ENCODE measurements at places on chromosomes 5 and 9.

- DNase-seq: no peak
Measured at GRCh38 chr5:9251379-9251980, 294.4 kb downstream of the SEMA5A start.

DNA sequence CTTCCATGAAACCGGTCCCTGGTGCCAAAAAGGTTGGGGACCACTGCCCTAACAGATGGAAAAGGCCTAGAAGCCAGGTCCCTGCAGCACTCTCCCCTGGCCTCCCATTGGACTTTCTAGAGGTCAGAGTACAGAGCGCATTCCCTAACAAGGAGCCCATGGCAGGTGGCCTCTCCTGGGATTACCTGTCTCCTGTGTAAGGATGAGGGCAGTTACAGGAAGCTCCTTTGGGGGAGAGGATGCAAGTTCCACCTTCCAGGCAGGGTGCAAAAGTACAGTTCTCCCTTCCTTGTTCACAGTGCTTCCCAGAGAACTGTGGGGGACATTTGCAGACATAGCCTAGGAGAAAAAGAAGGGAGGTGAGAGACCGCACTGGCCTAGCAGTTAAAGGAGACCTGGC, 62.4 kb downstream of the SLC36A1 start:
- DNase-seq: no peak

DNA sequence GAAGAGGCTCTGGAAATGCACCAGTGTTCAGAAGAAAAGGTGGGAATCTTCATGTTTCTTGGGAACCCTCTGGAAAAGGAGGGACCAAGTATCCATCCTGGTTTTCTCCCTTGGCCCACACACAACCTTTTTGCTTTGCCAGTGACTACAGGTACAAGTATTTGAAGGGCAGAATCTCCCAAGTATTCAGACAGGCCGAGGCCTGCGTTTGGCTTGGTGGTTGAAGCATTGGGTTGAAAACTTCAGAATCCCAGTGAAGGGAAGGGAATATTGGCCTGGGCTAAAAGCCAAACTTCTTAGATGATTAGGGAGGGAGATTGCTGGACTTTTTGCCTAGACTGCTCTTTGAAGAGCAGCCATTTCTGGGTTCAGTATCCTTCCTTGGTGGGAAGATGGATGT, 71.9 kb downstream of the UBAP1 start:
- no peak for DNase-seq

- DNase-seq: no peak
Measured at GRCh38 chr5:7426284-7426683, 30.3 kb downstream of the ADCY2 start.

- no peak for DNase-seq
Measured at GRCh38 chr9:8887369-8887768, 1087.8 kb upstream of the DMAC1 start.

DNA sequence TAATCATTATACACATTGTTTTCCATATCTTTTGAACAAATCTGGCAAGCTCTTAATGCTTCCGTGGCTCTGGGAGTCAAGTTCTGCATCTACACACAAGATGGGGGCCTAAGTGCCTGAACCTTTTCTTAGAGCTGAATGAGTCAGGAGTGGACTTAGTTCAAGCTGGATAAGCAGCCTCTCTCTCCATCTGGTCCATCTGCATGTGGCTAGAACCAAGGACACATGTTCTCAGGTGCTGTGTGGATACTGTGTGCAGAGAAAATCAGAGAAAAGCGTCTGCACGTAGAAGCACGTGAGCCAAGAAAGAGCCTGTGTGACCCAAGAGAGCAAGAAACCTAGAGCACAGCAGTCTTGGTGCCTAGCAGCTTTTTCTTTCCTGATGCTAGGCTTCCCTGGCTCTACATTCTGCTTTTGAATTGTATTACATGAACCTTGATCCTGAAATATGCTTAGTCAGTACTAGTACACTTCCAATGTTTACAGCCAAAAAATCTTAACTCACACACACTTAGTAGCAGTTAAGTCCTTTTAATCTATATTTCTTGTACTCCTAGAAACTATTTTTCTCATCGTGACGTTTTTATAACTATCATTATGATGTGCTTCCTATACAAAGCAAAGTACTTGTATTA, 1798.9 kb downstream of the MAT2B start:
- DNase-seq: no peak

- DNase-seq: no peak
Measured at GRCh38 chr9:88184976-88185375, 46.7 kb upstream of the SPATA31C2 start.

DNA sequence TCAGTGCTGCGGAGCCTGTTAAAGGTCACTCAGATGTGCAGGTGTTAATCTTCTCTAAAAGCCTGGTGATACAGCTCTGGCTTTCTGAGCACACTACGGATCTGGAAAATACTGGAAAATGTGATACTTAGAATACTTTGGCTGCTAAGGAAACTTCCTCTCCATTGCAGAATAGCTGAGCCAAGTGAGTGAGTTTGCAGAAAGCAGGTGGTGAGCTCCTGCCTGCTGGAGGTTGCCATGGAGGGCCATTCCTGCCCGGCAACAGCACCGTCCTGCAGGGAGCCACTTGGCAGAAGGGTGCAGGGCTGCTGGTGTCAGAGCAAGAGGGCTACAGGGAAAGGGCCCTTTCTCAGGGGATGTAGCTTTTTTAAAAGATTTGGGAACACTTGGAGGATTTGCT, 40.7 kb downstream of the SECISBP2 start:
- DNase-seq: no peak

- DNase-seq: no peak
Measured at GRCh38 chr9:93134740-93135444, 841 bp upstream of the NINJ1 start.

GRCh38 chr5:87268126-87268969, 665 bp downstream of the RASA1 start:
- DNase-seq: peak; percentile 71

GRCh38 chr5:145887217-145887616, 14.4 kb upstream of the GRXCR2 start:
- no peak for DNase-seq

GRCh38 chr9:2243666-2244555, 228.8 kb downstream of the SMARCA2 start:
- no peak for DNase-seq

DNA sequence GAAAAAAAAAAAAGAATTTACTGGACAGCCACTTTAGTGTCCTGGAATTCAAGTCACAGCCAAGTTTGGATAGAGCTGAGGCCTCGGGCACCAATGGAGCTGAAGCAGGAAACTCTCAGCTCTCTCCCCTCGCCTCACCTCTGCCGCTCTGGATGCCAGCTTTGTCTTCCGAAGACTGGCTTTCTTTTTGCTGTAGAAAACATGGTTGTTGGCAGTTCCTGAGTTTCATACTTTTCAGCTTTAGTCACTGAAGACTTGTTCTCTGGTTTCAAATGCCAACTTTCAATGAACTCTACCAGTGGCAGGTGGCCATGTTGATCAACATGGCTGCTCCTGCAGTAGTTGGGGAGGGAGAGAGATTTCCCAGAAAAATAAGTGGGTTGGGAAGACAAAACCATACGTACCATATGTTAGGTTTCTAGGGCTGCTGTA, 142.2 kb downstream of the SNX18 start:
- no peak for DNase-seq

GRCh38 chr5:105392122-105392709, 1829.6 kb upstream of the NUDT12 start:
- no peak for DNase-seq

- DNase-seq: no peak
Measured at GRCh38 chr5:172469697-172470096, 15.4 kb upstream of the SH3PXD2B start.

- DNase-seq: no peak
Measured at GRCh38 chr9:98973576-98973975, 29.9 kb downstream of the COL15A1 start.

- no peak for DNase-seq
Measured at GRCh38 chr5:96516631-96517071, 83.6 kb upstream of the PCSK1 start.

GRCh38 chr5:122296871-122297270, 15.2 kb upstream of the SNCAIP start:
- no peak for DNase-seq

GRCh38 chr9:125966959-125967711, 220.0 kb downstream of the PBX3 start:
- DNase-seq: no peak

DNA sequence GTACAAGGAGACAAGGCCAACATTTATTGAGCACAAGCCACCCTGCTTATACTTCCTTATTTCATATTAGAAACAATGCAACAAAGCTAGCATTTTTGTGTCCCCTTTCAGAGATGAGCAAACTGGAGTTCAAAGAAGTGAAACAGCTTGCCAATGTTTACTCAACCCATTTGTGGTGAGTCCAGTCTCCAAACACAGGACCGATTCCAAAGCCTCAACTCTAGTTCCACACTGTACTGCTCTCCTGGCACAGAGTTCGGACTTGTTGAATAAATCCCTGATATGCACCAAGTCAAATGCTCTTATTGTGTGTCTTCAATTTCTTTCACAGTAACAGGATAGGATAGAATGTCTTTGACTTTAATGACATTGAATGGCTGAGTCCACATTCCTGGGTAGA, 604.8 kb upstream of the BRINP1 start:
- no peak for DNase-seq

- no peak for DNase-seq
Measured at GRCh38 chr5:156621719-156622118, 228.4 kb upstream of the PPP1R2B start.

GRCh38 chr5:91058155-91058554, 325.0 kb downstream of the ARRDC3 start:
- DNase-seq: no peak

DNA sequence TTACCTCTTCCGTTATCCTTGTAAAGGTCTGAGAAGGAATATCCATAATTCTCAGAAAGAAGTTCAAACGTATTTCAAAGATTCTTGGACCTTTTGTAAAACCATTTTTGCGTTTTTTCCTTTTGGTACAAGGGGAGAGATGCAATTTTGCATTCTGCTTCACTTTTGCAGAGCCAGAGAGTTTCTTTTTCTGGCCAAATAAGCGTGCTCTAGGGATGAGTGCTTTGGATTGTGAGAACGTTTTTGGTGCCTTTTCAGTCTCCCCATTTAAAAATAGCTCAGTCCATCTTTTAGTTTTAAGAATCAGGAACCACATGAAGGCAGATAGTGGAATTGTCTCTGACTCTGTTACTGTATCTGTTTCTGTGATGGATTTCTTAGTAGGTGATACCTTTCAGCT, 1.5 kb downstream of the ARHGAP26 start:
- no peak for DNase-seq

GRCh38 chr9:104556830-104557634, 11.9 kb upstream of the OR13C8 start:
- DNase-seq: no peak

DNA sequence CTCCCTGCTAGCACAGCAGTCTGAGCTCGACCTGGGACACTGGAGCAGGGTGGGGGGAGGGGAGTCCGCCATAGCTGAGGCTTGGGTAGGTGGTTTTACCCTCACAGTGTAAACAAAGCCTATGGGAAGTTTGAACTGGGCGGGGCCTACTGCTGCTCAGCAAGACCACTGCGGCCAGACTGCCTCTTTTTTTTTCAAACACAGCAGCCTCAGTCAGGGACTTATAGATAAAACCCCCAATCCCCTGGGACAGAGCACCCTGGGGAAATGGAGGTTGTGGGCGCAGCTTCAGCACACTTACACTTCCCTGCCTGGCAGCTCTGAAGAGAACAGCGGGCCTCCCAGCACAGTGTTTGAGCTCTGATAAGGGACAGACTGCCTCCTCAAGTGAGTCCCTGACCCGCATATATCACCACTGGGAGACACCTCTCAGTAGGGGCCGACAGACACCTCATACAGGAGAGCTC, 151.1 kb upstream of the APC start:
- DNase-seq: no peak

Measured in NCI-H187 (cell line).